ENCODE measurements at places on chromosomes 4 and X.

- DNase-seq, result no peak
These were observed 74.9 kb downstream of the GLUD2 start for GRCh38 chrX:121122332-121122731.

DNA sequence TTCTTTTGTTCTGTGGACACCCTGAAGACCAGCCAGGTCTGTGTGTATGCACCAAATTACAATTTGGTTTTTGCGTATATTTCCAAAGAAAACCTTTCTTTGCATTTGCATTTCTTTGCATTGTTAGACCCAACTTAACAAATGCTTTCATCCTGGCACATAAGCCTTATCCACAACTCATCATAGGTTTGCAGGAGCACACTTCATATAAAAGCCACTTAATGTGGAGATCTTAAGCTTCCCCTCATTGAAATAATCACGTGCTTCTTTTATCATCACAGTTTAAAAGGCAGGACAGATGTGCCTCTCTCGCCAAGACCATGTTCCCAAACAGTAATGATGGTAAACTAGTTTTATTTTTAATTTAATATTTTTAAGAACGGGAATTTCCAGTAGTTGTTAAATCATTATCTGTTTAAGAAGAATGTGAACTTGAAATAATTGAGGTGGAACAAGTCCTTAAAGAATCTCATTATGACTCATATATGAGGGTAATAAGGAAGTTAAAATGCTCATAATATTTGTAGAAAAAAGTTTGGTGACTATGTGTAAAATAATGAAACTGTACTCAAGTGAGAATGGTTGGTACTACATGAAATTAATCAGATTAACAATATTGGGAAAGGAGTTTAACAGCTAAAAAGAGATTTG, 65.5 kb downstream of the GLRA3 start:
- DNase-seq, result no peak

DNA sequence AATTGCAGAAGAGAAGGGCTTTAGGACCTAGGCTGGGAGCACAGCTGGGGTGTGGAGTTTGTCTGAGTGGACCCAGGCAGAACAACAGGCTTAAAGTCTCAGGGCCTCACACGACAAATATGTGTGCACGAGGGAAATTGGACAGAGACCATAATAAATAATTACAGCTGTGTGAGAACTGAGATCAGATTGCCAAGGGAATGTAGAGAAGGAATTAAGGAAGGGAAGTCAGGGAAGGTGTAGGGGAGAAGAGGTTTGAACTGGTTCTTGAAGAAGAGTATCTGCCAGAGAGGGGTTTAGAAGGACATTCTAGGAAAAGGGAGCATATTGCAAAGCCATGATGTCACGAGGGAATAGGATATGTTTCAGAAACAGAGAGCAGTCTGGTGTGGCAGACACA, 120.7 kb upstream of the TSPAN5 start:
- DNase-seq, result no peak

DNA sequence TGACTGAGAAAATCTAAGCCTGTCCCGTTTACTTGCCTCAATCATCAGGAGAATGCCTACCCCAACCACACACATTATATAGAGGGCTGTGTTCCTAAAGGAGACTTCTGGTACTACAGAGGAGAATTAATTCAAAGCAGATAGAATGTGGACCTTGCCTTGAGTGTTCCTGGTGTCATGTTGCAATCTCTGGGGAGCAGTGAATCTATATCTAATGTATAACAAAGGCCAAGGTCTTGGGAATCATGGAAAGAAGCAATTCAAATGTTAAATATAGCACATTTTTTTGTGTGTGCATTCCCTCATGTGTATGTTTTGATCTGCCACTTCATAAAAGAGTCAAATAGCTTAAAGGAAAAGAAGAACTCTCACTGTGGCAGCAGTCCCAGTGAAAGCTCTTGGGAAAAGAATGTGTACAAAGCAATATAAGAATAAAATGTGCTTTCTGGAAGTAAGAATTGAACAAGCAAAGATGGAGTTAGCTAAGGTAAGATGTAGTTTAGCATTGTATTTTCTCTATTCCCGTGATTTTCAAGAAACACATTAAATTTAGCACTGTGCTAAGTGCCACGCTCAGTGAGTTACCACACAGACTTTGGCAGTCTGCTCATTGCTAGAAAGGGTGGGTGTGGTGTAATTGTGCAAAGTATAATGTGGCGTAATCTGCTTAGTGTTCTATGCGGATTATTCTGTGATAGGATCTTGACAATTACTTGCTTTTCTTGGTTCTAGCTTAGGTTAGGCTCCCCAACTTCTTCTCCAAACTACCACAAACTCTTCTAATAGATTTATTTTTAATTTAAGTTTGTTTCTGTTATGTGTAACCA, 13.7 kb downstream of the ADH6 start:
- no peak for DNase-seq

DNA sequence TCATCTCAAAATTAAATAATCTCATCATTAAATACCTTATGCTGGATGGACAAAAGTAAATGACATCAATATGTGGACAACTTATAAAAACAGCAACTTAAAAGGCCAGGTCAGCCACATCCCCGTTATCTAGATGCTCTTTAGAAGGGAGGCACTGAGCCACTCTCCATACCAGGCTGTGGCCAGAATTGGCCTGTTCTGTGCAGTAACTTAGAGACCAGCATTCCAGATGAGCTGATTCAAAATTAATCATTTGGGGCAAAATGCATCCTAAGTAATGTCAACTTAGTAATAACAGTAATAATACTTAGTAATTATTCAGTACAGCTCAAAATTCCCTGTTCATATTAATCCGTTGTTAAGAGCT, 373.6 kb downstream of the FBXW7 start:
- no peak for DNase-seq

GRCh38 chr4:89253311-89253710, 54.3 kb downstream of the GPRIN3 start:
- no peak for DNase-seq
